ENCODE measurements at places on chromosomes 11 and 22. TPM values are rescaled to one million over a fixed set of nuclear protein-coding genes. Genes with fewer than 3 reads are reported as not detected.
A peak's percentile ranks its signal among the peaks of the same experiment; 100 is the strongest.

DNA sequence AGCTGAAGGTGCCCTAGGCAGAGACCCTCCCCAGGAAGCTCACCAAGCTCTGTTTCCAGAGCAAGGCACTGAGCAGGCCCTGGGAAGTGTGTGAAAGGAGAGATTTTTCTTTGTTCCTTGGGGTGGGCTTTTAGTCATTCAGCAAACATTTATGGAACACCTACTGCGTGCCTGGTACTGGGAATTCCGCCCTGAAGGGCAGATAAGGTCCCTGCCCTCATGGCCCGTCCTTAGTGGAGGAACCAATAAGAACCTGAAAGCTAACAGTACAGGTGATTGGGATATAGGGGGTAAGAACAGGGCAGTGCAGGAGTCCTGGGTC, 3.9 kb downstream of the TMEM134 start:
- no peaks in the 10 kb centered on the region for H3K36me3 ChIP-seq
- H3K4me3 ChIP-seq = peak overlapping the region; percentile 58

DNA sequence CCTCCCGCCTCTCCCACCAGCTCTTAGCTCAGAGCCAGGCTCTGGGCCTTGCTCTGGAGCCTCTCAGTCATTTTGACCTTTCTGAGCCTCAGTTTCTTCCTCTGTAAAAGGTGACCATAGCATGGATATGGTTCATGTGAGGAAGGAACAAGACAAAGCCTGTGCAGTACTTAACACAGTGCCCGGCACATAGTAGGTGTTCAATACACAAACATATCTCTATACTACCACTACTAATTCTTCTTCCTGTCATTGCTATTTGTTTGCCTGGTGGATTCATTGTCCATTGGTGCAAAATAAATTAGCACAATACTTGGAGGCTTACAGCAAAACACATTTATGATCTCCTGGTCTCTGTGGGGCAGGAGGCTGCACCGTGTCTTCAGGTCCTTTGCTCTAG, 21.6 kb upstream of the MPPED1 start:
- no peak for DNase-seq
- H3K27ac ChIP-seq = no peak overlapping the region
- no peaks in the 10 kb centered on the region for H3K36me3 ChIP-seq
- peaks cover 27% of the 10 kb centered on the region for H3K27me3 ChIP-seq
- no peaks in the 10 kb centered on the region for H3K4me1 ChIP-seq

- peak overlapping the region; percentile 41 for H3K4me3 ChIP-seq
- DNase-seq = no peak
- no peaks in the 10 kb centered on the region for H3K36me3 ChIP-seq
- no peaks in the 10 kb centered on the region for H3K4me1 ChIP-seq
- H3K27ac ChIP-seq = peak overlapping the region; percentile 94
- no peaks in the 10 kb centered on the region for H3K27me3 ChIP-seq
These were observed 1.4 kb downstream of the FAM111A start for GRCh38 chr11:59144096-59144495.

- H3K4me3 ChIP-seq = no peak overlapping the region
- no peak for DNase-seq
- H3K27me3 ChIP-seq = no peaks in the 10 kb centered on the region
- no peak overlapping the region for H3K27ac ChIP-seq
- no peaks in the 10 kb centered on the region for H3K36me3 ChIP-seq
These were observed 606.7 kb upstream of the LRRC4C start for GRCh38 chr11:42066113-42066512.

DNA sequence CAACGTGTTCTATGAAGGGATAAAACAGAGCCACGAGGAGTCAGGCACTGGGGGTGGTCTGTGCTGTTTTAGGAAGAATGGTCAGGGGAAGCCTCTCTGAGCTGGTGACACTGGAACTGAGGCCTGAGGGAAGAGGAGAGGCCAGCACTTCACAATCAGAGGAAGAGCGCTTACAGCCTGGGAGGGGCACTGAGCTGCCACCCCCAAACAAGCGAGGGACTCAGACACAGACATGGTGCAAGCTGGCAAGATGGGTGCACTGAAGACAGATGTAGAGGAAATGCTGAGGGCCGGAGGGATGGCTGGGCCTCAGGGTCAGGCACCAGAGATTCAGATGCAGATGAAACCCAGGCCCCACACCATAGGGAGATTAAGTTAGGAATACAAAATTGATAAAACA, 40.0 kb upstream of the TP53I11 start:
- no peaks in the 10 kb centered on the region for H3K4me1 ChIP-seq
- no peaks in the 10 kb centered on the region for H3K36me3 ChIP-seq
- DNase-seq = no peak

- no peak for DNase-seq
- H3K27me3 ChIP-seq = no peaks in the 10 kb centered on the region
- H3K27ac ChIP-seq = no peak overlapping the region
- no peaks in the 10 kb centered on the region for H3K36me3 ChIP-seq
- H3K4me3 ChIP-seq = no peak overlapping the region
- peaks cover 3% of the 10 kb centered on the region for H3K4me1 ChIP-seq
These were observed 7.8 kb downstream of the EMID1 start for GRCh38 chr22:29213493-29213892.

DNA sequence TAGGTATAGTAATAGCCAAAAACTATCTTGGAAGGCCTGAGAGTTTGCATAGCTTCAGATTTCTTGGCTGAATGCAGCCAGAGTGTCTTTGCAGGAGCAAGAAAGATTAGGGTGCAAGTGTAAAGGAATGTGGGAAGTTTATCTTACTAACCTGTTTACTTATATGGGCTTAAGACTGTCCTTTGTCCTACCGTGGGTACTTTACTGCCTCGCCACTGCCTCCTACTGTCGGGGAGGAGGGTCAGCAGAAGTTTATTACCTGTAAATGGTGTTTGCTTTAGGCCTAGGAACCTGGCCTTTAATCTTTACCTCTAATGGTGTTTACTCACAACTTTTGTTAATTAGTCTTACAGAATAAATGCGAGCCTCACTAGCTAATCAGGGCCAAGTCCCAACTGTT, 633.8 kb downstream of the DLG2 start:
- no peaks in the 10 kb centered on the region for H3K4me1 ChIP-seq
- no peak overlapping the region for H3K27ac ChIP-seq
- H3K27me3 ChIP-seq = no peaks in the 10 kb centered on the region
- H3K36me3 ChIP-seq = no peaks in the 10 kb centered on the region

- H3K27me3 ChIP-seq = no peaks in the 10 kb centered on the region
- H3K4me1 ChIP-seq = peaks cover 26% of the 10 kb centered on the region
- H3K4me3 ChIP-seq = no peak overlapping the region
- no peaks in the 10 kb centered on the region for H3K36me3 ChIP-seq
- DNase-seq = no peak
These were observed 23.4 kb downstream of the GRAP2 start for GRCh38 chr22:39924286-39924685.

DNA sequence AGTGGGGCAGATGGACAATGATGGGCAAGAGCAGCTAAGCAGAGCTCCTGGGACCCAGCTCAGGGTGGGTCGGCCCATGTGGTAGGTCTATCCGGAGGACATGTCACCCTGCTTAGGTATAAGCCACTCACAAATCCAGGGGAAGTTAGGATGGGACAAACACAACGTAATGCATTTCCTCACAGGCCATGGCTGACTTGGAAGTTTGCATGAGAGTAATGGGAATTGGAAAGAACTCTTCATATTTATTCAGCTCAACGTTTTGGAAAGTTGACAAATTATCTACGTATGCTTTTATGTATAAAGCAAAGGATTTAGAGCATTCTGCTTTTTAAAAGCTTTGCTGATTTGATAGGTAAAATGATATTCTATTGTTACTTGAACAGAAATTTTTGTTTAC, 74.9 kb downstream of the SMCO4 start:
- DNase-seq = no peak
- H3K36me3 ChIP-seq = no peaks in the 10 kb centered on the region
- H3K27me3 ChIP-seq = no peaks in the 10 kb centered on the region
- H3K27ac ChIP-seq = no peak overlapping the region

GRCh38 chr22:36588285-36588684, 59.3 kb upstream of the EIF3D start:
- no peak for DNase-seq
- H3K27ac ChIP-seq = no peak overlapping the region
- H3K4me1 ChIP-seq = no peaks in the 10 kb centered on the region
- peaks cover 18% of the 10 kb centered on the region for H3K27me3 ChIP-seq
- H3K36me3 ChIP-seq = no peaks in the 10 kb centered on the region

DNA sequence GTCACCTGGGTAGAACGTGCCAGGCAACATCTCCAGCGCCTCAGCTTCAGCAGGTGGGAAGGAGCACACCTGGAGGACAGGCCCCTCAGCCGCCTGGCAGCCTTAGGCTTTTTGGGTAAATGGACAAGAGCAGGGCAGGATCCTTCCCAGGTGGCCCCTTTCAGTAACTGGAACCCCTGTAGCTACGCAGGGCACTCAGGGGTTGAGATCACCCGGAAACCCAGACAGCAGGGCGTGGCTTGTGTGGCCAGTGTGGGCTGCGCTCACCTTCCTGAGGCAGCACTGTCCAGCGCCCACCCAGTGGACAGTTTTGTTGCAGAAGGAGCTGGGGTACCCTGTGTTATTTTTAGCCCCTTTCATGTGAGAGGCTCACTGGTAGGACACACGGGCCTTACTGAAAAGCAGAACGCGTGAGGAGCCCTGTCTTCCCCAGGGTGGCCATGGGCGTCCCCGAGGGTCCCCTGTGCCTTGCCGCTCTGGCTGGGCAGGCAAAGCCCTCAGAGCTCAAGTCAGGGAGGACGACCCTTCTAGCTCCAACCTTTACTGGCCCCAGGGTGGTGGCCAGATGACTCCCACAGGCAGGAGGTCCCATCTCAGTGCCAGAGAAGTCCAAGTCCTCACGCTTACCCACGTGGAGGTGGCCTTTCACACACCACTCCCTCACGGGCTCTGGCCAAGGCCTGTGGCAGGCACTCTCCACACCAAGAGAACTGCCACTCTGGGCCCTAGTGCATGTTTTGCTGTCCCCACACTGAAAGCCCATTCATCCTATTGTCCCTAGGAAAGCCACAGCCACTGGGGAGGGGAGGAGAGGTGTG, 75.8 kb downstream of the CTTN start:
- DNase-seq = no peak
- H3K4me1 ChIP-seq = no peaks in the 10 kb centered on the region
- no peaks in the 10 kb centered on the region for H3K36me3 ChIP-seq
- no peaks in the 10 kb centered on the region for H3K27me3 ChIP-seq
- no peak overlapping the region for H3K27ac ChIP-seq

PTPRCAP gene
- 13.2 TPM for total RNA-seq

KCNE3 gene
- 9.4 TPM for total RNA-seq

TMEM45B gene
- 336 TPM for total RNA-seq

NTM gene
- 2.1 TPM for total RNA-seq

TTC28 gene
- 84.2 TPM for total RNA-seq

CALCB gene
- not detected for total RNA-seq

KCNQ1 gene
- 27.3 TPM for total RNA-seq

APOC3 gene
- total RNA-seq = 5.3 TPM

APOA4 gene
- total RNA-seq = not detected

GGTLC2 gene
- total RNA-seq = not detected

PYGM gene
- 1.7 TPM for total RNA-seq

Data from transverse colon (tissue), 4 donors.